ENCODE measurements at places on chromosomes 7 and 10.

DNA sequence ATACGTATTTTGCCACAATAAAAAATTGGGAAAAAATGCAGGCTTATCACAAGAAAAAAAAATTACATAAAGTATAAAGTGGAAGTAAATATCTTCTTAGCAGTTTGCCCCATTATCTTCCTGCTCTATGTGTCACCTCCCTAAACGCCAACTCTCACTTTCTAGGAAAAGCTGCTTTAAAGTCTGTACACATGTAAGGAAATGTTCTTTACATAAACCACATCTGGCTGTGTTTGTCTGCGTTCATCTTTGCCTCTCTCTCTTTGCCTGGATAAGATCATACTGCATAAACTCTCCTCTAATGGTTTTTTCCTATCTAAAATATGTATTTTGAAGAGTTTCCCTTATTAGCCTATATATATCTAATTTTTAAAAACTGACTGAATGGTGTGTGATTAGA is 23.0 kb upstream of the UMAD1 start:
- no peak for DNase-seq

- DNase-seq: no peak
Observed at GRCh38 chr7:2475678-2476015, 551 bp downstream of the GRIFIN start.

- no peak for DNase-seq
Observed at GRCh38 chr10:11602358-11602757, 9.1 kb downstream of the USP6NL start.

GRCh38 chr10:49746626-49747302 is 15.4 kb downstream of the OGDHL start:
- DNase-seq: no peak

DNA sequence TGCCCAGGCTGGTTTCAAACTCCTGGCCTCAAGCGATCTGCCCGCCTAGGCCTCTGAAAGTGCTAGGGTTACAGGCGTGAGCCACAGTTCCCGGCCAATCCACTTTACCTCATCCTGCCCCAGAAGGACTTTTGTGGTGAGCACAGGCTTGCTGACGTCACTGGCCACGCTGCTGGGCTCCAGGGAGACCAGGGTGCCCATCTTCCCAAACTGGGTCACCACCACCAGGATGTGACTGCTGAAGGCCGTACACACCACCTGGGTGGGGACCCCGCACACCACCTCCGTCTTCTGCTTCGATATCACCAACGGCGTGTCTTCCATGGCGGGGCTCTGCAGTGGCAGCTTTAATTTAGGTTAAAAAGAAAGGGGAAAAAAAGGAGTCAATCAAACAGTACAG is 816 bp downstream of the PSMG3 start:
- DNase-seq: no peak

DNA sequence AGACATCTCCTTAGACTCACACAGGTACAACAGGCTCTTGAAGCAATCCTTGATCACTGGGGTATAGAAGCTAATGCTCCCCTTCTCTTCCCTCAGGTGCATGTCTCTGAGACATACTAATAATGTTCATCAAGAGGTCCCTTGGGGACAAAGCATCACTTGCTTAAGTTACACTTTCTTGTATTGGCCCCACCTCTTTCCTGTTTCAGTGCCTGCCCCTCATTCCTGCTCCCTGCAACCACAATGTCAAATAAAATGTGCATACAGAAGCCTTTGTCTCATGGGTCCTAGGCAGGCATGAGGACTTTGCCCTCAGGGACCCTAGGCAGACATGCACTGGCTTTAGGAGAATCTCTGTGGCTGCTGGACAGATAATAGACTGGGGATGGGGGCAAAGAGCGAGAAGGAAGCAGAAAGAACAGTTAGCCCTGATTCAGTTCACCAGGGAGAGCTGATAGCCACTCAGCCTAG is 175.0 kb upstream of the NPY start:
- no peak for DNase-seq

GRCh38 chr10:35259769-35260397 is 76.4 kb upstream of the CCNY start:
- peak; percentile 31 for DNase-seq

- no peak for DNase-seq
Observed at GRCh38 chr10:58264780-58265179, 2.9 kb downstream of the IPMK start.

GRCh38 chr7:51259766-51260165 is 56.8 kb downstream of the COBL start:
- no peak for DNase-seq

All from AG09319 (cell line).